ENCODE measurements at places on chromosomes 16 and 17. TPM values are rescaled to one million over a fixed set of nuclear protein-coding genes. Genes with fewer than 3 reads are reported as not detected.

Gene RNF112
- polyA plus RNA-seq = 3.7 TPM

Gene SLC35G6
- 0.52 TPM for polyA plus RNA-seq

Gene PRSS21
- polyA plus RNA-seq = 0.49 TPM

Gene CD300LB
- 0.27 TPM for polyA plus RNA-seq

- no peak for DNase-seq
- no peaks in the 10 kb centered on the region for H3K4me1 ChIP-seq
- no peak overlapping the region for H3K27ac ChIP-seq
- peaks cover 5% of the 10 kb centered on the region for H3K27me3 ChIP-seq
- H3K36me3 ChIP-seq = no peaks in the 10 kb centered on the region
- no peak overlapping the region for H3K4me3 ChIP-seq
Observed at GRCh38 chr17:35287286-35287811, 44.5 kb downstream of the SLFN5 start.

- no peak for DNase-seq
- no peaks in the 10 kb centered on the region for H3K36me3 ChIP-seq
- H3K27ac ChIP-seq = no peak overlapping the region
- no peaks in the 10 kb centered on the region for H3K27me3 ChIP-seq
- no peak overlapping the region for H3K4me3 ChIP-seq
- H3K4me1 ChIP-seq = peaks cover 3% of the 10 kb centered on the region
Observed at GRCh38 chr16:79307214-79307613, 293.3 kb downstream of the MAF start.

DNA sequence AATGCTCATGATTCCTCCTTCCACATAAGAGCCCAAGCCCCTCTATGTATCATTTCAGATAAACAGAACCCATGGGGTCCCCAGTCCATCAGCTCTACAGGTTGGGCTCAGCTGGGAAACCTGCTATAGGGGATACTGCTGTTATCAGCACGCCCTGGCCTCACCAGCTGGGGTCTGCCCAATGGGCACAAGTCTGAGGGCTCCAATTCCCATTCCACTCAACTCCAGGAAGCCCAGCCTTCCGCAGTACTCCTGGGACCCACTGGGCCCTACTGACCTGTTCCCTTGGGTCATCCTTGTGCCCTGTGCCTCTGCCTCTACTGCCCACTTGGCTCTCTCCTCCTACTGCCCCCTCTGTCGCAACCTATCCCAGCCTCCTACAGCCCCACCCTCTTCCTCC is 16.2 kb upstream of the XYLT2 start:
- no peak overlapping the region for H3K27ac ChIP-seq
- no peaks in the 10 kb centered on the region for H3K4me1 ChIP-seq
- no peak for DNase-seq
- H3K27me3 ChIP-seq = peaks cover 9% of the 10 kb centered on the region

DNA sequence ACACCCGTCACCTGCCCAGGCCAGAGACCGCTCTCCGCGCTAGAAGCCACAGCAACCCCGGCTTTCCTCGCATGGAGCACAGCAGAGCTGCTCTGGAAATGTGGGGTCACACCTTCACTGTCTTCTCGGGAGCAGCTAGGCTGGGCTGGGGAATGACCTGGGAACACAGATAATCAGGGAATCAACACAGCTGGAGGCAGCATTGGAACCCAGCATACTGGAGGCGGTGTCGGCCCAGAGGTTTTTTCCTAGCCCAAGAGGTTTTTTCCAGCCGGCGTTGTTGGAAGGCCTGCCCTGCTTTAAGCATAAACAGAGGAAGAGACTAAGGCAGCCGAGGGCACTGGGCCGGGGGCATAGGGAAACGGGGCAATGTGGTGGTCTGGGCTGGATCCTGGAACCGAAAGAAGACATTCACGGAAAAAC is 791 bp upstream of the PLD6 start:
- no peaks in the 10 kb centered on the region for H3K27me3 ChIP-seq
- H3K4me3 ChIP-seq = no peak overlapping the region
- no peak for DNase-seq
- H3K4me1 ChIP-seq = peaks cover 20% of the 10 kb centered on the region

DNA sequence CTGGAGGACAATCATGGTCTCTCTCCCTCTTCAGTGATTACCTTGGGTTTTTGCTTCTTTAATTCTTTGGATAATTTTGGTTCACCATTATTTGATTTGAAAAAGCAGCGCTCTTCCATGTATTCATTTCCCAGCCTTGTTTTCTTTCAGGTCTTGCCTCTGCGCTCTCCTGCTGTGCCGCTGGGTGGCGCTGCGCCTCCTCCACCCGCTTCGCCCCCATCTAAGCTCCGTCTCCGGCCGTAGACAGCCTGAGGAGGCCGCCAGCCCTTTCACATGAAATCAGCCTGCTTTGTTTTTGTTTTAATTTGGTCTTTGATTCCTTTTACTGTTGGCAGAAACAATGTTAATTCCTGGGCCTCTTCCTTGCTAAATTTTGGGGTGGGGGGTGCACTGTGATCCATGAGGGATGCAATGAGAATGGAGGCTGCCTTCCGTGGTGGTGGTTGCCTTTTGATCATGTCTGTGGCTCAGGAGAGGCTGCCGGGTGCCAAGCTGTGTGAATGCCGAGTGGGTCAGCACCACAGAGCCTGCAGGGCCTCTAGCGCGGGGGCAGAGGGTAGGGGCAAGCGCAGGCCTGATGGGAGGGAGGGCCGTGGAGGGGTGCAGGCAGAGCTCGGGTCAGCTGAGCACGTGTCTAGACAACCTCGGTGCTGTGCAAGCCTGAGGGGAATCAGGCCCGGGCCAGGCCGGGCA is 64.1 kb downstream of the PLD6 start:
- no peak for DNase-seq
- no peak overlapping the region for H3K27ac ChIP-seq
- H3K4me3 ChIP-seq = no peak overlapping the region
- no peaks in the 10 kb centered on the region for H3K4me1 ChIP-seq
- H3K36me3 ChIP-seq = peaks cover 98% of the 10 kb centered on the region
- H3K27me3 ChIP-seq = no peaks in the 10 kb centered on the region

DNA sequence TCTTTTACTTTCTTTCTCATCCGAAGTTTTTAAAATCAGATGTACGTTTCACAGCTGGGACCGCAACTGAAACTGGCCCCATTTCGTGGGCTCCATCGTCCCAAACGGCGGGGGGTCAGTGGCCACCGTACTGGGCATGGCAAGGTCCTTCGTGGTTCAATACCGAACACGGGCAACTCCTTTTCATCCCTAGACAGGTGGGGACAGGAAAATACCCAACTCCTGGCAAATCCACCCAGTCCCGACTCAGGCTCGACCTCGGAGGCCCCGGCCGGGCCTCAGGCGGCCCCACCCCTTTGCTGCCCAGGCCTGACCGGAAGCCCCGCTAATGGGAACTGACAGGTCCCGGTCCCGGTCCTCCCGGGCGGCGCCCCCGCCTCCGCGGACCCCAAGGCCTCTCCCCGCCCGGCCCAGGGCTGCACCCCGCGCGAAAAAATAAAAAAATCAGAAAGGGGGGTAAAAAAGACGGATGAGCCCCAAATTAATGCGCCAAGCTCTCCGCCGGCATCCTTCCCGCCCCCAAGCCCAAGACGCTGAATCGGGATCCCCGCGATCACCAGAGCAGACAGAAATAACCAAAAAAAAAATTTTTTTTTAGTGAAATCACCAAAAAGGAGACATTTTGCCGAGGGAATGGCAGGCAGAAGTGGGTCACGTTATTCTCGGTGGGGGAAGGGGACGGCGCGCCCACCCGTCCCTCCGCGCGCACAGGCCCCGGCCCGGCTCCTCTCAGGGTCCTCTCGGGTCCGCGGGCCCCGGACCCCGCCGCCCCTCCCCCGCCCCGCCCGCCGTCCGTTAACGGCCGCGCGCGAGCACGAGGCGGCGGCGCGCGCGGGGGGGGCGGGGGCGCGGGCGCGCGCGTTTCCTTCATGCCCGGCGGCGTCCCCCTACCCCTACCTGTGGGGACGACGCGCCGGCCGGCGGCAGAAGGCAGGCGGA is 562 bp downstream of the ZC3H7A start:
- H3K27me3 ChIP-seq = no peaks in the 10 kb centered on the region
- H3K36me3 ChIP-seq = peaks cover 4% of the 10 kb centered on the region
- H3K4me1 ChIP-seq = peaks cover 39% of the 10 kb centered on the region
- peak; percentile 61 for DNase-seq

GRCh38 chr17:2058586-2059546 is 4.0 kb downstream of the HIC1 start:
- H3K27me3 ChIP-seq = peaks cover 51% of the 10 kb centered on the region
- H3K4me3 ChIP-seq = peak overlapping the region; percentile 31
- peaks cover 19% of the 10 kb centered on the region for H3K4me1 ChIP-seq
- peak overlapping the region; percentile 75 for H3K27ac ChIP-seq

GRCh38 chr17:60468371-60468770 is 46.1 kb downstream of the CHCT1 start:
- no peak overlapping the region for H3K4me3 ChIP-seq
- DNase-seq = no peak
- H3K4me1 ChIP-seq = no peaks in the 10 kb centered on the region
- H3K36me3 ChIP-seq = peaks cover 42% of the 10 kb centered on the region
